ENCODE measurements at places on chromosomes 3 and 15.
A peak's percentile ranks its signal among the peaks of the same experiment; 100 is the strongest.

DNA sequence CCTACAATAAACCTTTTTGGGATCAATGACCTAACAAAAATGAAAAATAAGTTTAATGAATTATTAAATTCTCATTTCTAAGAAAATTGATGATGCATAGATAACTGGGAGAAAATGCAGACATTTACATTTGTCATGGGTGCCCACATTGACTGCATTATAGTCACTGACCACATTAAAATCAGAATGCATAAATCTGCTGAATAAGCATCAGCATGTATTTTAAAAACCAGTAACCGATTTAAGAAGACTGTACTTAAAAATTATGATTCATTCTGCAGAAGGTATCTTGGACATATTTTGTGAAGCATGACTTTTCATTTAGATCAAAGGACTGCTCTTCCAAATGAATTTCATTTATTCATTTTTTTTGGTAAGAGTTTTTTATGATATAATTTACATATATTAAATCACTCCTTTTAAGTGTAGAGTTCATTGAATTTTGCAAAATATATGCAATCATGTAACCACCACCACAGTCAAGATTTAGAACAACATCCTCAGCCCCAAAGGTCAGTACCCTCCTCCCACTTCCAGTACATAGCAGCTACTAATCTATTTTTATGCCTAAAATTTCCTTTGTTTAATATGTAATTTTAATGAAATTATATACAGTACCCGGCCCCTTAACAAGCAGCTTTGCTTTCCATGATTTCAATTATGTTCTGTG, 11.8 kb downstream of the KCNH8 start:
- no peak for DNase-seq

GRCh38 chr15:57028176-57028575, 109.7 kb downstream of the TCF12 start:
- DNase-seq: no peak

DNA sequence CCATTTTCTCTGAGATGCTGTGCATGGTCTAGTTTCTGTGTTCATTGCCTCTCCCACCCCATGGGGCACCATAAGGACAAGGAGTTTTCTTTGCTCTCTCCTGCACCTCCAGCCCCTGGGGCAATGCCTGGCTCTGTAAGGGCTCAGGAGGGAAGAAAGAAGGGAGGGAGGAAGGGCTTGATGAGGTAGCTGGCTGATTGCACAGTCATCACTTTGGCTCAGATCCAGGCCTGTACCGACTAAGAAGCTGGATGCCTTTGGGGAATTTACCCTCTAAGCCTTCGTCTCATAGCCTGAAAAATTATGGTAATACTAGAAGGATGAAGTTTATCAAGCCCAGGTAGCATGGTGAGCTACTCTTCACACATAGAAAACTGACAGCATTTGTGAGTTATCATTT, 382.9 kb downstream of the GABRG3 start:
- no peak for DNase-seq

- no peak for DNase-seq
These were observed 14.2 kb upstream of the ADIPOQ start for GRCh38 chr3:186828340-186828739.

DNA sequence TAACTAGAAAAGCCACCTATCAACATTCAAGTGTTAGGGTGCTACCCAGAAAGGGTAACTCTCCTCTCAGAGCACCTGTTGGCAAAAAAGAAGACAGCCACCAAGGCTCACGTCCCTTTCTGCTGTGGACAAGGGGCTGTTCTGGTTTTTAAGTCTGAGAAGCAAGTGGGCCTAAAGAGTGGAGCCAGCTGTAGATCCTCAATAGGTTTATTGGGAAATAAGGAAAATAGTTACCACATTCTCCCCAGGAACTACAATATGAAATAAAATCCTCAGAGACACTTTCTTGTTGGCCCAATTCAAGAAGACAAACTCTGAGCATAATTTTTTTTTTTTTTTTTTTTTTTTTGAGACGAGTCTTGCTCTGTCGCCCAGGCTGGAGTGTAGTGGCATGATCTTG, 35.8 kb downstream of the LRIG1 start:
- DNase-seq: no peak

- no peak for DNase-seq
These were observed 23.8 kb upstream of the IDH2 start for GRCh38 chr15:90126022-90126421.

DNA sequence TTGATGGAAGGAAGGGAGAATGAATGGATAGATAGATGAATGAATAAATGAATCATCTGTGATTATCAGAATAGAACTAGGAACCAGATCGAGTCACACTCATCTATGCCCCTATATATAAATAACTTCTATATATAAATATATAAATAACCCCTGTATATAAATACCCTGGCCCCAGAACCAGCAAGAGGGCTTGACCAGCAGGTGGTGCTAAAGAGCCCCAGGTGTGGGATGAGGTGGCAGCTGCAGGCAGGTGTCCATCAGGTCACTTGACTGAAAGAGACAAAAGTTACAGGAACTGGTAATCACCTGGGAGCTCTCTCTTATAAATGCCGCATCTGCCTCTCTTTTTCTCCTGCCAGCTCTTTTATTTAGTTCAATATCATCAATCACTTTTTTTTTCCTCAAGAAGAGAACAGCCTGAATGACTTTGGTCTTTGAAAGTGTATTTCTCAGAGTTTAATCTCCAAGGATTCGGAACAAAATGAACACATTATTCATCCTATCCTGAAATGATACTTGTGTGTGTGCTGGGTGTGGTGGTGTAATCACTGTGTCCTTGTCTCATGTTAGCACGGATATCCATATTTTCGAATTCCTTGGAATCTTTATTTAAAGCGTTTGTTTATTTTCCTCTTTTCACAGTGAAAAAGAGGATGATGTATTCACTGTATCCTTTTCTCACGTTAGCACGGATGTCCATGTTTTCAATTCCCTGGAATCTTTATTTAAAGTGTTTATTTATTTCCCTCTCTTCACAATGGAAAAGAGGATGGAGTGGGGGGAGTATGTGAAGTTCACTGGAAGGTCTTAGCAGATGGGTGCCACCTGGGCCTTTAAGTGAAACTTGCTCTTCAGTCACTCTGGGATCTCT, 35.4 kb upstream of the ATG7 start:
- peak; percentile 33 for DNase-seq

- no peak for DNase-seq
These were observed 15.5 kb upstream of the ATP1B3 start for GRCh38 chr3:141860766-141861513.

GRCh38 chr3:27826448-27826847, 104.3 kb upstream of the EOMES start:
- DNase-seq: no peak

DNA sequence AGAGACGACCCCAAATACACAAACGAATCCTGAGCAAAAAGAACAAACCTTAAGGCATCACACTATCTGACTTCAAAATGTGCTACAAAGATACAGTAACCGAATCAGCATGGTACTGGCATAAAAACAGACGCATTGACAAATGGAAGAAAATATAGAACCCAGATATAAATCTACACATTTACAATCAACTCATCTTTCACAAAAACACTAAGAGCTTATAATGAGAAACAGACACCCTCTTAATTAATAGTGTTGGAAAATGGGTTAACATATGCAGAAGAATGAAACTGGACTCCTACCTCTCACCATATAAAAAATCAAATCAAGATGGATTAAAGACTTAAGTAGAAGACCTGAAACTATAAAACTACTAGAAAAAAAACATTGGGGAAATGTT, 130.3 kb upstream of the DCBLD2 start:
- no peak for DNase-seq

DNA sequence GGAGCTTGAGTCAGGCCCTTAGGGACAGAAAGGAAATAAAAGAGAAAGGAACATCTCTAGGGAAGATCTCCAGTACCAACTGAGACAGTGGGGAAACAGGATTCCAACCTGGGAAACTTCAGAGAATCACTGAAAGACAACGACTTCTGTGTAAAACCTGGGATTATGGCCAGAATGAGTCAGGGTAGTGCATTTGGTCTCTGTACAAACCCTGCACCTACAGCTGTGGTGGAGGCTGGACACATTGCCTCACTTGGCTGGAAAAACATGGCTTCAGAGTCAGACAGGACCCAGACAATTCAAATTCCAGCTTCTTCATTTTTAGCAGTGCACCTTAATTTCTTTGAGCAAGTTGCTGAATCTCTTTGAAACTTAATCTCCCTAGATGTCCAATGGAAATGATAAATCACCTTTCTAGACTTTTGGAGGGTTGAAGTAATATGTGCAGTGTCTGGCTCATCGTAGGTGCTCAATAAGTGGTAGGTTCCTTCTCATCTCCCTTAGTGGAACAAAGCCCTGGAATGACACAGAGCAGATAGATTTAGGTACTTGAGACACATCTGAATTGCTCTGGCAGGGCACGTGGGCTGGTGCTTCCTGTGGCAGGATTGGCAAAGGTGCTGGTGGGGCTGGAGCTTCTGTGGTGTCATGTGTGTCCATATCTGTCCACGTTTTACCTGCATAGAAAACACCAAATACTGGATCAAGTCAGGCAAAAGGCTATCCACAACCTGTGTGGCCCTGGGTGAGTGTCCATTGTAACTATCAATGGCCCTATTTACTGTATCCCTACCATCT, 6.1 kb upstream of the CLSTN2 start:
- DNase-seq: no peak

DNA sequence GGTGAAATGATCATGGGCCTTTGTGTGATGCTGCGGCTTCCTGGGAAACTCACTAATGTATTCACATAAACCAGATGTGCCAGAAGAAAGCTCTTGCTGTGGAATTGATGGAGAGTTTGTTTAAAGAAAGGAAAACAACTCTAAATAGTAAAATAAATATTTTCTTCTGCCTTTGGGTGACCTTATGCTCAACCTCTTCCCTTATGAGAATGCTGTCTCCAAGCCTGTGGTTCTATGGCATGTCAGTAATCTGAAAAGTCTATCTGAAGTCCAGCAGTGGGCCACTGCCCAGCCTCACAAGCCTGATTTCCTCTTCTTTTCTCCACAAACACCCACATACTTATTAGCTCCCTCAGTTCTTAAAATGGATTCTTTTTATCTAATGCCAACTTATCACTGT, 49.9 kb upstream of the PHLDB2 start:
- no peak for DNase-seq

- no peak for DNase-seq
These were observed 68.1 kb downstream of the CHDH start for GRCh38 chr3:53778153-53778552.

DNA sequence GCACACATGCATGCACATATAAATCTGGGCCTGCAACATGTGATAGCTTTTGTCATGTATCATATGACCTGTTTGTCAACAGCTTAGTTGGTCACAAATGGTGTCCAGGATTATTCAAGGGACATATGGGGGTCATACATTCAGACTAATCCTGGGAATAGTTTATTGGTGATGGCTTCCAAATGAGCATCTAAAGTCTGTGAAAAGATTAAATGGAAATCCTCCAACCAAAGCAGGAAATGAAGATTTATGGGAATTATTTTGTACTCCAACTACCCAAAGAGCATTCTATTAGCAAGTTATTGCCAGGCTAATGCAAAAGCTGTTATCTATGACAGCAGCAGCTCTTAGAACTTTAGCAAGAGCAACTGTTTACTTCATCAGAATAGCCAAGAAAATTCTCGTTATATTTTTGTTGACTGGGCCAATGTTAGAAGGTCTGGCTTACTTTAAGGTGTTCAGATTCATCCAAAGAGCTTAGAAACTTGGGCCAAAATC, 7.1 kb downstream of the FSTL1 start:
- no peak for DNase-seq

DNA sequence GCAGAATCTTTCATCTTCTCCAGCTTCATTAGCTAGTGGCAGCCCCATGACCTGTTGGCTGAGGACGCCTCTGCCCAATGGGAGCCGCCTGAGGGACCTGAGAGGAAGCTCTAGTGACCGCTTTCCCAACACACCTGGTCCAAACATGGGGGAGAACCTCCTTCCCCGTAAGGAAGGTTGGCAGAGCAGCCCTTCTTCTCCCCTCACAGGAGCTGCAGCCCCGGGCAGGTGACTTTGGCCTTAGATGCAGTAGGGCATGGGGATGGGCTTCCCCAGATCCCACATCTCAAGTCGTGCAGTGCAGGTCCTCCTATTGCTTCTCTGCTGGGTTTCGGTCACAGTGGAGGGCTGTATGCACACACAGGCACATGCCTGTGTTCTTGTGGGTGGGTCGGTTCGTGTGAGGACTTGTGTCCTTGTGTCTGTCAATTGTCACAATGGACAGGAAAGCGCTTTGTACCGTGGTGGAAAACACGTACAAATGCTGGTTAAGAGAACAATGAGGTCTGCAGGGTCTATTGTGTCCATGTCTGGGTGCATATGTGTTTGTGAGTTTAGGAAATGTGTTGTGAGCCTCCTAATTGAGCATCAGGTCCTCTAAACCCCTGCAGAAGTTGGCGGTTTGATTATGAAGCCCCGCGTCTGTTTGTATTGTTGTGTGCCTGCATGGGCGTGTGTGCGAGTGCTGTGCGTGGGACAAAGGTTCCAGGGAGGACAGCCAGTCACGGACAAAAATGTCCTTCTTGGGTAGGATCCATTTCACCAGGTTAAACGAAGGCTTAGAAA, 1.4 kb downstream of the ISLR2 start:
- no peak for DNase-seq

GRCh38 chr3:189646853-189647542, 15.8 kb downstream of the TP63 start:
- no peak for DNase-seq
